Caco-2 (cell line): ENCODE measurements at places on chromosomes 11 and 22.

DNA sequence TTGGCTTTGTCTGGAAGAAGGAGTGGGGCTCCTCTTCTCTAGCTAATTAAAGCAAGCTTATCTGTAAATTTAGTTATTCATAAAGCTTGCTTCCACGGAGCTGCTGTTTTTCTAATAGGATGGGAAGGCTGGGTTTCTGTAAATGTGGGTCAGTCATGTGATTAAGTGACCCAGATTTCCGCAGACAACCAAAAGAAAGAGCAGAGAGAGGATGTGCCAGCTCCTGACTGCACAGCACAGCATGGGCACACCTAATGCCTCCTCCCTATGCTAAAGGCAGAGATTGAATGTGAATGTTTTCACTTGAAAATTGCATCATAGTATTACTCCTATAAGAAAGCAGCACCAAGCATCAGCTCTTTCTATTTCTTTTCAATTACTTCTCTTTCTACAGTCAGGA, 160.2 kb downstream of the FAT3 start:
- DNase-seq = no peak

DNA sequence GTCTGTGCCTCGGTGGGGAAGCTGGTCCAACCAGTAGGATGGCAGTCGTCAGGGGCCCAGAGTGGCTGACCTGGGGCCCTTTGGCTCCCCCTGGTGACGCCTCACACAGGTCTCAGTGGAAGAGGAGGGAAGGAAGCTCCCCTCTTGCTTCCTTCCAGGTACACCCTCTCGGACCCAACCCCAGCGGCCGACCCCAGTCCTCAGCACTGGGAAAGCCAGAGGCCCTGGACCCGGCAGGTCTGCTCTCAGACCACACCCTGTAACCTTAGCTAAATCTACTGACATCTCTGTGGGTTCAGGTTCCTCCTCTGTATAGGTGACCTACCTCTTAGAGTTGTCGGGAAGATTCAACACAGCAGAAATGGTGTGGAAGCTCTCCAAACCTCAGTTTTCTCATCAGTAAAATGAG, 3.4 kb upstream of the SCUBE1 start:
- peak; percentile 58 for DNase-seq

GRCh38 chr22:38299770-38300102, 17.5 kb downstream of the CSNK1E start:
- DNase-seq = no peak

GRCh38 chr11:27018902-27019529, 21.6 kb upstream of the BBOX1 start:
- no peak for DNase-seq

- no peak for DNase-seq
Observed at GRCh38 chr22:19518635-19519034, 5.6 kb downstream of the CLDN5 start.

DNA sequence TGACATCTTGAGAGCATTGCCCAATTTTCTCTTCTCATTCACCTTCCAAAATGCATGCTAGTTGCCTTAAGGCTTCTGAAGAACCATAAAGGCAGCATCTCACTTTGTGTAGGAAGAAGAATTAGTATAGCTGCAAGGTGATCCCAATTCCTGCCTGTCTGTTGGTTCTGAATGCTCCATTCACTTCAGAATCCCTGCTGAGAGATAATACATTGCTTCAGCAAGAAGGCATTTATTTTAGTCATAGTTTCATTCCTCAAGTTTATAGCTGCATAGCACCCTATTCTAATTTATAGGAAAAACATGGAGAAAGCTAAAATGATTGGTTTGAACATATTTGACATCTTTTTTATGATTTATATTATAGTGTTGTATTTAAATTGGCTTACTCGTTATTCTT, 181.3 kb downstream of the METTL15 start:
- DNase-seq = no peak
